ENCODE measurements at places on chromosomes 2 and 18. TPM values are rescaled to one million over a fixed set of nuclear protein-coding genes. Genes with fewer than 3 reads are reported as not detected.

DNA sequence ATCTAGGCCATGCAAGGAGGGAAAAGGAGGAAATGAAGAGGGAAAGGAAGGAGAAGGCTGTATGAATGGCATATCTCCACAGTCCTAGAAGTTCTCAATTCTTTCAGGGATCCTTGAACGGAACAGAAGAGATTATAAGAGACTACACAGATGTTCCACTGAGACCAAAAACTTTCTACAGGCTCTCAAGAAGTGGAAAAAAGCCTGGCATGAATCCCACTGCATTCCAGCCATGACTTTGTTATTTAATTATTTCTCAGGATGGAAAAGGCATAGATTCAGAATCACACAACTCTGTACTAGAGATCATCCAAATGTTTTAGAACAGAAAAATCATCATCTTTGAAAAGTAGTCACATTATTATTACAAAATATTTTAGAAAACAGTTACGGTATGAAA, 131.7 kb upstream of the CDH20 start:
- DNase-seq = no peak

The HNMT gene
- 41.2 TPM for total RNA-seq

DNA sequence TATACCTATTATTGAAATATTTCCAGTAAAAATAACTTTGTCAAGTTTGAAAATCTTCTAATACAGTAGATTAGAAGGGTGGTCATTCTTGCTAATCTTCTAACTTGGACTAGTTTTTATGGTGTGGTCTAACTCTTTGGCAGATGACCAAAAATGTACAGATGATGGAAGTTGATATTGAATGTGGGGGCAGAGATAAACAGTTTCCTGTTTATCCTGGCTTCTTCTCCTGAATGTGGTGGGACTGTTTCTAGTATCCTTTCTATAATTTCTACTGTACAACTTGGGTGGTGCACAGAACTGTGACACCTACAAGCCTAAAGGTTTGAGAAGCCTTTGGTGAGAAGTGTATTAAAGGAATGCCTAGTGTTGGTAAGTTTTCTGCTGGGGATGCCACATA, 178.7 kb downstream of the PDE11A start:
- DNase-seq = no peak

GRCh38 chr18:12377556-12378197, 650 bp upstream of the AFG3L2 start:
- no peak for DNase-seq

DNA sequence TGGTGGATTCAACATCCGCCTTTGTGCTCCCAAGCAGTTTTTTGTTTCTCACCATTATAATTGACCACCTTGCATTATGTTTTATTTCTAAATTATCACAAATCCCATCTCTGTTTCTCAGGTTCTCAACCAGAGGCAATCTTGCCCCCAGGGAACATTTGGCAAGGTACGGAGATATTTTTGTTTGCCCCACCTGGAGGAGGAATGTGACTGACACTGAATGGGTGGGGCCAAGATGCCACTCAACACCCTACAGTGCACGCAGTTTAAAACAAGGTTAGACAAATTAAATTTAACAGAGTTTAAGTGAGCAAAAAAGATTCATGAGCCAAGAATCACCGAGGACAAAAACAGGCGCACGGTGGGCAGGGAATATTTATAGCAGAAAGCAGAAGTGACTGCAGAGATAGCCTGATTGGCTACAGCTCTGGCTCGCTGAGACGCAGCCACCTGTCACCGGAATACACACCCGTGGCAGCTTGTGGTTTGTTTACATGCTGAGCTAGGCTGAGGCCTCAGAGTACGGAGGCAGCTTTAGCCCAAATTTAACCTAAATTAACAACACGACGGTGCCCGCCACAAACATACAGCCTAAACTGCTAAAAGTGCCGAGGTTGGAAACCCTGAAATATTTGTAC, 150.0 kb upstream of the ALKAL2 start:
- DNase-seq = no peak

The GALR1 gene
- 0.87 TPM for total RNA-seq

The MC2R gene
- total RNA-seq = not detected

- DNase-seq = no peak
These were observed 39.4 kb upstream of the CTDP1 start for GRCh38 chr18:79640064-79640672.

All from tibial nerve (tissue), 4 donors.